Parietal lobe (tissue), 2 donors: ENCODE measurements at places on chromosomes 11 and 22. TPM values are rescaled to one million over a fixed set of nuclear protein-coding genes. Genes with fewer than 3 reads are reported as not detected.

The NRXN2 gene
- total RNA-seq, result 315 TPM

The VSTM5 gene
- 4.7 TPM for total RNA-seq

The DRG1 gene
- 62.9 TPM for total RNA-seq

The LRRC56 gene
- 1.9 TPM for total RNA-seq

The LMF2 gene
- total RNA-seq, result 22.2 TPM

The GNAZ gene
- total RNA-seq, result 175 TPM

The MRGPRE gene
- not detected for total RNA-seq

The OR4A16 gene
- not detected for total RNA-seq

The TTC12 gene
- total RNA-seq, result 3.8 TPM

The SLC16A8 gene
- total RNA-seq, result 1.3 TPM

The OR2D2 gene
- total RNA-seq, result 2.2 TPM

The PKDREJ gene
- under 0.01 TPM for total RNA-seq

The SYNGR1 gene
- 68.9 TPM for total RNA-seq

The PLEKHB1 gene
- 5.9 TPM for total RNA-seq

The OR5T2 gene
- not detected for total RNA-seq

The GUCY1A2 gene
- 186 TPM for total RNA-seq

The GAB4 gene
- total RNA-seq, result not detected

The AGBL2 gene
- 0.63 TPM for total RNA-seq

The RTN4RL2 gene
- total RNA-seq, result 1.6 TPM

The SCGB2A2 gene
- not detected for total RNA-seq

The OR52E2 gene
- total RNA-seq, result not detected

The TIMM8B gene
- 48.8 TPM for total RNA-seq

The HBG2 gene
- total RNA-seq, result 464 TPM

The MAFF gene
- total RNA-seq, result 3.4 TPM

The ABTB2 gene
- total RNA-seq, result 7.2 TPM

The OR6T1 gene
- total RNA-seq, result not detected

The FIBP gene
- total RNA-seq, result 121 TPM

The RAB39A gene
- 33.2 TPM for total RNA-seq

The CDCA5 gene
- total RNA-seq, result 2.8 TPM

The RBX1 gene
- total RNA-seq, result 62.6 TPM

The BEST1 gene
- 1.9 TPM for total RNA-seq

The OR8G5 gene
- total RNA-seq, result not detected

The NXPE2 gene
- 0.94 TPM for total RNA-seq

The C11orf65 gene
- total RNA-seq, result 1.6 TPM

The BAIAP2L2 gene
- total RNA-seq, result 0.31 TPM

The MCAT gene
- total RNA-seq, result 26.9 TPM

The DDTL gene
- total RNA-seq, result 2.5 TPM

The LMNTD2 gene
- total RNA-seq, result not detected

The SCN3B gene
- total RNA-seq, result 95.2 TPM

The FAU gene
- total RNA-seq, result 168 TPM

The FOXRED2 gene
- total RNA-seq, result 12.2 TPM

The SHISAL1 gene
- total RNA-seq, result 25.7 TPM

The CCDC89 gene
- total RNA-seq, result 0.63 TPM

The FAM227A gene
- total RNA-seq, result 17.2 TPM

The PGA5 gene
- not detected for total RNA-seq

The SYT9 gene
- 7.2 TPM for total RNA-seq

The DRAP1 gene
- total RNA-seq, result 61.7 TPM

The PRR33 gene
- not detected for total RNA-seq

The SCGB1C1 gene
- total RNA-seq, result not detected

The PARVG gene
- 1.9 TPM for total RNA-seq

The PGGHG gene
- 2.2 TPM for total RNA-seq

The ART1 gene
- total RNA-seq, result not detected

The FUT4 gene
- total RNA-seq, result 9.7 TPM

The ENTHD1 gene
- total RNA-seq, result not detected

The APOBEC3A gene
- total RNA-seq, result not detected
